ENCODE measurements at places on chromosomes 2 and 18.

DNA sequence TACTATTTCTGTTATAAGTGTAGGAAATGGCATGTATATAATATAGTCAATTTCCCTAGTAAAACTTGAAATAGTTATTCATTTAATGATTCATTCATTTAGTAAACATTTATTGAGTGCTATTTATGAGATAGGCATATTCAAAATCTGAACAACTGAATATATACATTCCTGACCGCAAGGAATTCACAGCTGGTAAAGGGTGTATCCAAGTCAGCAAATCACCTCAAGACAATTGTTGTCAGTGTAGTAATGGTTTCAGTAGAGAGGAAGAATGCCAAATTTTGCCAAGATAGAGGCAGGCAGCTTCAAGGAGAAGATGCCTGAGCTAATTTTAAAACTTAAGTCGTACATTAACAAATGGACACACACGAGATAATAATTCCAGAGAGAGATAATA lies 89.8 kb upstream of the CHST9 start:
- no peak for DNase-seq

DNA sequence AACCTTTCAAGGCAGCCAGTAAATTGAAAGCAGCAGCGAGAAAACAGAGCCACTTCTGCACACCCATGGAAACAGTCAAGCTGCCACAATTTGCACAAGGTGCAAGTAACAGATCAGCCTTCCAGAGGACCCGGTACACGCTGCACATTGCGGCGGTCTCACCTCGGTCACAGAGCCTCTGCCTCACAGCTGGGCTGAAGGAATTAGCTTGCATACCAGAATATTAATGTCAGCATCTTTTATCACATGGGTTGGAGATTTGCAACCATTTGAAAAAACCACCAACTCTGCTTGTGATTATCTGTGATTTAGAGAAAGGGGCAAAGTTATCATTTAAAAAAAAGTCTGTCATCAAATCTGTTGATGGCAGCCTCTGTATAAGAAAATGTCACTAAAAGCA lies 330.5 kb upstream of the TCF4 start:
- no peak for DNase-seq

DNA sequence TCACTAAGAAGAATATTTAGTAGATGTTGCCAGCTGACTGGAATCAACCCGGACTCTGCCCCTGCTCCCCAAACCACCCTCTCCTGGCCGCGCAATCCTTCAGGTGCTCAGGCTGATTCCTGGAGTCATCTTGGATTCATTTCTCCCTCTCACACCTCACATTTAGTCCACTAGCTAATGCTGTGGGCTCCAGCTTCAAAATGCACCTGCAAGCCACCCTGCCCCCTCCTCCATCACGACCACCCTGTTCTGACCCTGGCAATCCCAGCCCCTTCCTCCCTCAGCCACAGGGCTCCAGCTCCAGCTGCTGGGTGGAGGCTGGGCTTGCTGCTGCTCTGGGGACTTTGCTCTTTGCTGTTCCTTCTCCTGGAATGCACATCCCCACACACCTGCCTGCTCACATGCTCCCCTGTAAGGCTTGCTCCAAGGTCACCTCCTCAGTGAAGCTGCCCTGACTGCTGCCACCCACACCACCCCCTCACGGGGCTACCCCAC lies 61.3 kb upstream of the SH3RF3 start:
- DNase-seq = no peak

- DNase-seq = no peak
Observed at GRCh38 chr18:58449464-58449863, 179.4 kb downstream of the ALPK2 start.

- DNase-seq = no peak
Observed at GRCh38 chr18:73750052-73750451, 397.6 kb downstream of the FBXO15 start.

GRCh38 chr2:46131-46470 lies 204 bp downstream of the FAM110C start:
- no peak for DNase-seq

GRCh38 chr18:76349067-76349715 lies 145.9 kb downstream of the ZNF516 start:
- DNase-seq = peak; percentile 82

GRCh38 chr18:58953627-58954026 lies 89.0 kb downstream of the ZNF532 start:
- DNase-seq = no peak

- no peak for DNase-seq
Observed at GRCh38 chr2:160931531-160931930, 228.7 kb upstream of the TANK start.

GRCh38 chr18:44602380-44602779 lies 78.3 kb upstream of the SETBP1 start:
- no peak for DNase-seq

- no peak for DNase-seq
Observed at GRCh38 chr18:36929601-36930000, 100.7 kb downstream of the KIAA1328 start.

GRCh38 chr18:74284191-74284979 lies 7.4 kb downstream of the CYB5A start:
- no peak for DNase-seq

DNA sequence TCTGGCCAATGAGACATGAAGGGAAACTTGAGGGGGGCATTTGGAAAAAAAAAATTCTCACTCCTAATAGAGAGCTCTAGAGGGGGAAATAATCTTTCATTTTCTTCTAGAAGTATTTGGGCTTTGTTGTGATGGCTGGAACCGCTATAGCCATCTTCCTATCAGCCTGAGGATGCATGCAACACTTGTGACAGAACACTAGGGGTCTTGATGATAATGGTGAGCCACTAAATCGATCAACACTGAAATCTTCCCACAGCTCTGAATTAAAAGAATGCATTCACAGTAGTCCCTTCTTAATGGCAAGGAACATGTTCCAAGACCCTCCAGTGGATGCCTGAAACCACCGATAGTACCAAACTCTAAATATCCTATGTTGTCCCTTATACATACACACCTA lies 325.3 kb downstream of the LNPK start:
- DNase-seq = no peak

Data from dorsolateral prefrontal cortex (tissue), 122 donors.